ENCODE measurements at places on chromosomes 16 and 17.

DNA sequence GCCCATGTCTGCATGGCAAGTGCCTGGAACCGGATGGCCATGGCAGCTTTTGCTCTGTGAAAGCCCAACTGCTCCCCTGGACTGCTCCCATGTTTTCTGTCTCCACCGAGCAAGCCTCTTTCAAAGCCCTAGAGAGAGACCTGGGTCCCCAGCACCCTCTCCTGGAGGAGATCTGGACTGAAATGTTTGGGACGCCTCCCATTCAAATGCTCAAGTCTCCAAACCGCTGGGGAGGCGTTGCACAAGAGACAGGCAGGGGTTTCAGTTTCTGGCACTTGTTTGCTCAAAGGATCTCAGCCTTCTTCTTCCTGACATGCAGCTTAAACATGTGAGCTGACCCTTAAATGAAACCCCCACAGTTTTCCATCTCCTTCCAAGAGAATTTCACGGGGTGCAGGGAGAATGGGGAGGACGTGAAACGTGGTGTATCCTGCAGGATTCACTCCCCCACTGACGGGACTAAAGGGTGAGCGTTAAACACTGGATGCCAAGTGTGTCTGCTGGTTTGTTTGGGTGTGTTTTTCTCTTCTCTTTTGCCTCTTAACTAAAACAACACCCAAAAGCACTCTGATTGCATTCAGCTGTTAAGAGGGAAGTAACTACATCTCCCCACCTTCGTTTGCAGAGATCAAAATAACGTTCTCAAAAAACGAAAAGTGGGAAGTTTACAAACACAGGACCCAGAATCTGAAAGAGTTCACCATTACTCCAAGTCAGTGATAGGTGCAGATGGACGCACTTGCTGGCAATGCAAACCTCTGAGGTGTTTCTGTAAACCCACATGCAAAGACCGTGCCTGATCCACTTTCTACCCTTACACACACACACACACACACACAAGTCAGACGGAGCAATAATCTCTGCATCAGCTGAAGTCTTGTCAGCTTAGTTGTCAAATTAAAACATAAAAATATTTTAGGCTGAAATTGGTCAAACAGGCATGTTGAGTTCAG, 256.9 kb downstream of the C16orf95 start:
- DNase-seq, result no peak

- no peak for DNase-seq
Measured at GRCh38 chr16:57866529-57866918, 64.2 kb upstream of the KIFC3 start.

- no peak for DNase-seq
Measured at GRCh38 chr16:77739559-77739892, 17.2 kb downstream of the NUDT7 start.

GRCh38 chr17:72448019-72448418, 327.2 kb downstream of the SOX9 start:
- DNase-seq, result no peak

GRCh38 chr16:69838489-69838888, 76.4 kb downstream of the WWP2 start:
- no peak for DNase-seq
